Glutamatergic neuron (in vitro differentiated cells): ENCODE measurements at places on chromosomes 11 and 22. TPM values are rescaled to one million over a fixed set of nuclear protein-coding genes. Genes with fewer than 3 reads are reported as not detected.

DNA sequence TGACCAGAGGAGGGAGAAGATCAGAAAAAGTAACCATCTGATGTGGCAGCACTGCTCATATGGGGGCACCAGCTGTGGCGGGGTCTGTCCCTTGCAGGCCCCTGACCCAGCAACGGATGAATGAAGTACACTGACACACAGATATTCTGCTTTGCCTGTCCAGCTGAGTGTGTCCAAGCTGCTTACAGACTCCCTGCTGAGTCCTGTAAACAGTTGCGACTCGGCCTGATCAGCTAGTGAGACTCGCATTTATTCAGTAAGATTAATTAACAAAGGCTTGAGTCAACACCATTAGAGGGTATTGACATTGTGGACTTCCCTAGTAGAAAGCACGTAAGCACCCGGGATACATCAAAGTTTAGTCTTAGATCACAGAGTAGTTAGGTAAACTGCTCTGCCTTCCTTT, 15.3 kb upstream of the OR10D3 start:
- DNase-seq, result no peak

GRCh38 chr11:6362185-6362872, 27.9 kb upstream of the SMPD1 start:
- DNase-seq, result no peak

The BTBD18 gene
- total RNA-seq, result not detected

The TSSK2 gene
- total RNA-seq, result not detected

- DNase-seq, result no peak
Observed at GRCh38 chr22:34881453-34881852, 184.5 kb upstream of the ISX start.

- DNase-seq, result no peak
Observed at GRCh38 chr11:58498464-58498863, 9.4 kb downstream of the OR5B21 start.

DNA sequence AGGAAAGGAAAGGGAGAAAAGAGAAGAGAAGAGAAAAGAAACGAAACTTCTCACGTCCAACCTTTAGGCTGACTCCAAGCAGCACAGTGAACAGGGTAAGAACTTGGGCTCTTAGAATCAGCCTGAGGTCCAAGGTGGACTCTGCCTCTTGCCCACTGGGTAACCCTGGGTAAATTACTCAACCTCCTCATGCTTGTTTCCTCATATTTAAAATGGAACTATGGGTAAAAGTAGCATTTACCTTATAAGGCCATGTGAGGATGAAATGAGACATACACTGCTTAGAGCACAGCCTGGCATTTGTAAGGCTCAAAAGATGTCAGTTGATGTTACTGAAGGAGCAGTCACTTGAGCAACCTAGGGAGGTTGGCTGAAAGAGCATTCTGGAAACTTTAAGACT, 107.9 kb downstream of the C11orf58 start:
- no peak for DNase-seq

GRCh38 chr11:45756384-45757010, 48.5 kb upstream of the SLC35C1 start:
- no peak for DNase-seq

- no peak for DNase-seq
Observed at GRCh38 chr11:14119357-14119756, 156.8 kb downstream of the SPON1 start.

DNA sequence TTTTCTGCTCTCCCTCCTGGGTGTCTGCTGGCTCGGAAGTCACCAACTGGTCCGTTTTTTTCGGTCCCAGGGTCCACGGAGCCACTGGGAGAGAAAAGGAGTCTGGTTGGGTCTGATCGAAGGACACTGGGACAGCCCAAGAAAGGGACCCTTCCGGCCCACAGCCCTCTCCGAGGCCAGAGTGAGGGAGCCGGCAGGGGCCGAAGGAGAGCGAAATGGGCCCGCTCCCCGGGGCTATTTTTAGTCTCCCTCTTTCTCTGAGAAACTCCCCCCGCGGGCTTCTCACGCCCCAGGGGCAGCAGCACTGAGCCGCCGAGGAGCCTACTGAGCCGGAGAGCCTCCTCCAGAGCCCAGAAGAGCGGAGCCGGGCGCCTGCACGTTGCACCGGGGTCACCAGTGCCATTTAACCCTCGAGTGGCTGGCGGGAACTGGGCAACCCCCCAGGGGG, 1.9 kb downstream of the ESAM start:
- peak; percentile 24 for DNase-seq

The OR10A2 gene
- total RNA-seq, result not detected

The TRIM48 gene
- not detected for total RNA-seq

GRCh38 chr22:19620742-19621371, 93.4 kb upstream of the SEPTIN5 start:
- no peak for DNase-seq
